MM.1S (cell line): ENCODE measurements at places on chromosomes 7 and 10.

GRCh38 chr10:78761311-78761781 is 307.4 kb upstream of the ZMIZ1 start:
- DNase-seq, result no peak

- peak; percentile 31 for DNase-seq
Observed at GRCh38 chr10:81920213-81920829, 45.3 kb downstream of the NRG3 start.

DNA sequence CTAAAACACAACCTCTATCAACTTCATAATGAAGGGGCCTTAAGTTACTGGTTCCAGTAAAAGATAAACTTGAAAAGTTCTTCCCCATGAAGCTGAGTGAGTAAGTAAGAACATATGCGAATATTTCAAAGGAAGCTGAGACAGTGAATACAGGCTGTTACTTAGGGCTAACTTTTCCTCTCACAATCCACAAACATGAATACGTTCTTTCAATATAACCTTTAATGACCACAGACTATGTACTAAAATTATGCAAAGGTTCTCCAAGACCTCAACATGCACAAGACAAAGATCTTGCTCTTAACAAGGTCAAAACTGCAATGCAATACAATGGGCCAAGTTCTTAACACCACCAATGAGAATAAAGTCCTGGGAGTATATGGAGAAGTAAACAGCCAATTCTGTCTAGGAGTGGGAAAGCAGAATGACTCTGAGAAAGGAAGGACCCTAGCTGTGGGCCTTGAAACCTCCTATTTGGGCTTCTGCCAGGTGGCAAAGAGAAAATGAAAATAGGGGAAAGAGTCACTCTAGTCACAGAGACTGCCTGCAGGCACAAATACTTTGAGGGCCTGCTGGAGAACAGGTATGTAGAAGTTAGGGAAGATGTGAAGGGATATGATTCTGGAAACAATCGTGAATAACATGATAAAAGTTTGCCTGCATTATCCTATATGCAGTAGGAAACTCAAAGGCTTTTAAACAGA is 43.7 kb downstream of the OSBPL3 start:
- DNase-seq, result peak; percentile 50

GRCh38 chr7:125390981-125391380 is 461.4 kb upstream of the POT1 start:
- no peak for DNase-seq

GRCh38 chr7:73623798-73624668 is at the start of gene MLXIPL:
Gene MLXIPL, minus strand, starts transcription at chr7:73624522. Its CDS starts 30 bp downstream, at chr7:73624492.
- DNase-seq, result no peak

GRCh38 chr7:30434140-30434799 is 44.3 kb downstream of the NOD1 start:
- DNase-seq, result peak; percentile 28

GRCh38 chr7:24819916-24820689 is 62.8 kb upstream of the GSDME start:
- DNase-seq, result peak; percentile 92

DNA sequence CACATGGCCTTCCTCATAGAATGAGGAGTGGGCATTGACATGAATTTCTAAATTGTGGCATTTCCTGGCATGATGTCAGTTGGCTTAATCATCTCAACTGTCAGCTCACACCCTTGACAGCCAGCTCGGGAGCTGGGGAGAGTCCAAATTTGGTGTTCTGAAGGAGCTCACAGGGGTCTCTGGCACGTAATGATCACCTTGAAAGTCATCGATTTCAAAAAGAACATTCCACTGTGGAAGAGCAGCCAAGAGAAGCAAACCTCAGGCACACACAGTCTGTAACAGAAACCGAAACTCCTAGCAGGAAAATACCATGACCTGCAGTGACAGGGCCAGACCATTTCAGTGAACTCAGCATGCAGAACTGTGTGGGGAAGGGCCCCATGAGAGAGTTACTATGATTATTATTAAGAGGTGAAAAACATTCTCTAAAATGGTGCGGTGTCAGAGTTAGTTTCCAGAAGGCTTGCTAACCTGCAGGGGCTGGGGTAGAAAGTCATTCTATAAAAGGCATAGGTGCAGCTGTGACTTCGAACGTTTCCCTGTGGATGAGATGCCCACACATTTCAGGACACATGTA is 26.4 kb upstream of the KLF6 start:
- peak; percentile 74 for DNase-seq
